Stimulated activated CD8-positive, alpha-beta memory T cell treated with anti-CD3 and anti-CD28 coated beads, Interleukin-15, amount 100 ng/mL, for 1 hour (primary cell): ENCODE measurements at places on chromosomes 6 and 20.

- DNase-seq: no peak
Measured at GRCh38 chr6:20838113-20838512, 303.9 kb downstream of the CDKAL1 start.

GRCh38 chr6:11459079-11459610 lies 78.4 kb upstream of the TMEM170B start:
- no peak for DNase-seq

- DNase-seq: no peak
Measured at GRCh38 chr20:19252451-19253120, 40.1 kb downstream of the SLC24A3 start.

GRCh38 chr20:32441638-32442037 lies 83.5 kb downstream of the ASXL1 start:
- DNase-seq: no peak

- DNase-seq: no peak
Measured at GRCh38 chr6:73702444-73702843, 6.4 kb downstream of the CD109 start.

GRCh38 chr20:37925265-37926165 lies 22.6 kb downstream of the VSTM2L start:
- no peak for DNase-seq

GRCh38 chr20:63501818-63502670 lies 3.2 kb upstream of the EEF1A2 start:
- DNase-seq: no peak

DNA sequence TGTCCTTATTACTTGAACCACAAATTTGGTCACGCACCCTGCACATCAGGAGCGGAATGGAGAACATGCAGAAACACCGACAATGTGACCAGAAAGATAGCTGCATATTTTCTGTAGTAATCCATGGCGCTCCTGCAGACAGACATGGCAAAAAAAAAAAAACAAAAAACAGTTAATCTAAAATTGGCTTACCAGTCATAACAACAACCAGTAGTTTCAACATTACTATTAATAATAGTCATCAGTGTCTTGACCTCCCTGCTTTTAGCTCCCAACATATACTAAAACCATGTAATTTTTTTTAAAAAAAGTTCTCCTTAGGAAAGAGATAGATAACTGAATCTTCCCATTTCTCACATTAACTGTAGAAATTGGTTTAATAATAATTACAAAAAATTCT lies 6.8 kb downstream of the CGA start:
- no peak for DNase-seq

- DNase-seq: no peak
Measured at GRCh38 chr6:548091-548490, 108.8 kb downstream of the HUS1B start.

DNA sequence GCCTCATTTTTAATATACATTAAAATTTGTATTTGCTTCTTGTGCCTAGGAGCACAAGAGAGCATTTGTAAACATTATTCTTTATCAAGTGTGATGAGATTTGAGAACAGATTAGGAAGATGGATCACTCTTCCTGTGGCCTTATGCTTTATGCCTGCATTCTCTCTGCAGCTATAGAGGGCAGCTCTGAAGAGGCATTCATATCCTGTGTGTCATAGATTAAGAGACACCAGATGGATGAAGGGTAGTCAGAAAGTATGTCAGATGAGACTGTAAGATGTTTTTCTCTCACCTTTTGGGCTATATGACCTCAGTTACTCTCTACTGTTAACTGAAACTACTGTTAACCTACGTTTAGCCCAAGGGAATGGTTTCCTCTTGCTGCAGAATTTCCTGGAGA lies 61.4 kb downstream of the DNAH8 start:
- DNase-seq: no peak

GRCh38 chr20:35006009-35006408 lies 50.3 kb downstream of the MYH7B start:
- no peak for DNase-seq

DNA sequence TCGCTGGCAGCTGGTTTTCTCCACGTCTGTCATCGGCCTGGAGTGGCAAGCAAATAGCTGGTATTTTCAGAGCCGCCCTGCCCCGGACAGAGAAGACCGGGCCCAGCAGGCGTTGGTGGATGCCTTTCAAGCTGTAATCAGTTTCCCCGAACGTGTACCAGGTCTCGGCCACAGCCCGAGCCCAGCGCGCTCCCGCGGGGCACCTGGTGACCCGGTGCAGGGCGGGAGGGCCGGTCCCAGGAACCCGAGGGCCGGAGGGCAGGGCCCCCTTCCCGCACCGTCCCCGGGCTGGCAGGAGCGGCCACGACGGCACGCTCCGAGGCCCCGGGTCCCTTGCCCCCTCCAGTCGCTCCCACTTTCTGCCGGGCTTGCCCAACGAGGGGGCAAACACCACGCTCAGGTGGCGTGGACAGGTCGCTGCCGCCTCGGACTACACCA lies 348 bp upstream of the PYGB start:
- DNase-seq: no peak

DNA sequence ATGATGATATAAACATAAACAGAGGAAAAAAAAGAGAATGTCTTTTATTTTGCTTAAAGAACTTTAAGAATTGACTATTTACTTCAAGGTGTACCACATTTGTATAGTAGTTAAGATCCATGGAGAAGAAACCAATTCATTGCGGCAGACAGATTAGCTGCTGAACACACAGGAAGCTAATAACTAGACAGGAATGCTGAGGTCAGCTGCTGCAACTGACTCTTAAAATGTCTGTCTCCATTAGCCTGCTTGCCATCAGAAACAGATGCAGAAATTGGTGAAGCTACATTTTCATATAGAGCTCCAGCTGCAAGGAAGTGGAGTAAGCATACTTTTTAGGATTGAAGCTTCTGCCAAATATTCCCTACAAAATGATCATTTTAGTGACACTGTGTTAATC lies 939.5 kb downstream of the EPHA7 start:
- DNase-seq: no peak

DNA sequence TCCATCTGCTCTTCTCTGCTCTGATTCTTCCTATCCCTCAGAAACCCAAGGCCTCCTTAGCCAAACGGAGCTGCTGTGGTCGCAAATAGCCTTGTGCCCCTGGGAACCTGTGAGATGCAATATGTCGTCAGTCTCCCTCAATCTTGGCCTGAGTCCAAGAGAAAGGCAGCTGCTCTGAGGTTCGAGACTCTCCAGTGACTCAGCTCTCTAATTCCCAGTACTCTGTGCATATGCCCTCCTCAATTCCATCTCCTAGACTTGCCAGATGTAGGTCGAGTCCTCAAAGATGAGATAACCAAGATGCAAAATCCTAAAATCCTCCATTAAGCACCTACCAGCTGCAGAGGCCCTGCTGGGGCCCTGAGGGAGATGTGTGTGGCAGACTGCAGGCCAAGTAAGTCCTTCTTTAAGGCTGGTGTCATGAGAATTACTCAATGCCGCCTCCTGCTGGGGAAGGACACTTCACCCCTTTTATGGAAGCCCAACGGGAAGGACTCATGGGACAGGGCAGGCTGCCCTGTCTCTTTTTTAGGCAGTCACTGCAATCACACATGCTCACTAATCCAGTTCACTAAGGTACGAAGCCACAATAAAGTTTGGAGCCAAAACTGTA lies 28.5 kb downstream of the C6orf15 start:
- no peak for DNase-seq

- DNase-seq: no peak
Measured at GRCh38 chr6:152078804-152079203, 271.3 kb downstream of the ESR1 start.

DNA sequence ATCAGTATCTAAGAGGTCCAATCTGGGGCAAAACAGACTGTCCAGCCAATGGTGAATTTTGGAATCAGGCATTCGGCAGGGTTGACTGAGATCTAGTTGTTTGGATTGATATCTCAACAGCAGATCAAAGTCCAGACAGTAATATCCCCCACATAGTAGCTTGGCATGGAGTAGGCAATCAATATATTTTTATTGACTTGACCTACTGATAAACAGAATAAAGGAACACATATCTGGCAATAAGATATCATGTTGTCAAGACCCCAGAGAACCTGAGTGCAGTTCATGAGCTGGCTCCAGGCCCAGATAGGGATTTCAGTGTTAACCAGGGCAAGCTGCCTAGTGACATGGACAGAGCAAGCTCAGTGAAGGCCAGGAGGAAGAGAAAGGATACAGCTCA lies 34.4 kb downstream of the TNFAIP3 start:
- DNase-seq: no peak

DNA sequence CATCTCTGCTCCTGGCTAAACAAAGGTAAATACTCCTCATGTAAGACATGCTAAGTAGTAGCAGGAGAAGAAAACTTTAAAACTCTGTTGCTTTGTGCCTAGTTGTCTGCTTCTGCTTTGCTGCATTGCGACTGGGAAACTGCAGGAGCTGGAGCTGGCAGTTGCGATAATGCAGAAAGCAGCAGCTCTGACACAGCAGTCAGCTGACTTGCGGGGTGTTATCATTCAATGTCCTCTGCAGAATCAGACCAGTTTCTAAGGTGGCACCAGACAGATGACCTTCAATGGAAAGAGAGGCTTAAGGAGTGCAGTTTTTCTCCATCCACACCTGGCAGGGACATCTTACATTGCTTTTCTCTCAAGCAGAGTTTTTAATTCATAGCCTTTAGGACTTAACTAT lies 69.9 kb upstream of the SOX4 start:
- DNase-seq: no peak

DNA sequence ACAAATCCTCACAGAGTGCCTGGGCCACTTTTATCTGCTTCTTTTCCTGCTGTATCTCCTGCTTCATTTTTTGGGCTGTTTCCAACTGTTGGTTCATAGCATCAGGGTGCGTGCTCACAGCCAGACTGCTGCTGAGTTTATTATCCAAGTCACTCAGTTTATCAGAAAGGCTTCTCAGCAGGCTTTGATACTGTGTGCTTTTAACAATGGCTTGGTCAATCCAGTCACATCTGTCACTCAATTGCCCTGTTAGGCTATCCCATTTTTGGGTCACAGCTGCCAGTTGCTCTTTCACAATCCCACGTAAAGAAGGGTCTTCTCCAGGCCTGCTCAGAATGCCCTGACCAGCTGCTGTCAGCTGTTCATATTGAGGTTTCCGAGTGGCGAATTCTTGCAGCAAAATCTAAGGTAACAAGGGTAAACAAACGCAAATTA lies 87.2 kb downstream of the DST start:
- no peak for DNase-seq

DNA sequence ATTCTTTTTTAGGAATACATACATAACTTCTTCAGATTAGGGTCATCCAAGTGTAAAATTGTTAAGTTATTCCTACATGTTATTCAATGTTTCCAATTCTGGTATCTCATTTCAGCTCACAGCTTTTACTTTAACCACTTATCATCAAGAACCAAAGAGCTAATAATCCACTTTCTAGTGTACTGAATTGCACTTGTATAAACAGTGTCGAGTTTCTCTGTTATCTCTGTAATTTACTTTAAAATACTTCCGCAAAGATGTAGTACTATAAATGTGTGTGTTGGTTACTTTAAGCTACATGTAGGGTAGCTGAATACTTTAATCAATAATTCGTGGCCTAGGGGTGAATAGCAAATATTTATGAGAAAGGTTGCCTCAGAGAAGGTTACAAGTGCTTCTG lies 8.8 kb upstream of the GJA1 start:
- no peak for DNase-seq

DNA sequence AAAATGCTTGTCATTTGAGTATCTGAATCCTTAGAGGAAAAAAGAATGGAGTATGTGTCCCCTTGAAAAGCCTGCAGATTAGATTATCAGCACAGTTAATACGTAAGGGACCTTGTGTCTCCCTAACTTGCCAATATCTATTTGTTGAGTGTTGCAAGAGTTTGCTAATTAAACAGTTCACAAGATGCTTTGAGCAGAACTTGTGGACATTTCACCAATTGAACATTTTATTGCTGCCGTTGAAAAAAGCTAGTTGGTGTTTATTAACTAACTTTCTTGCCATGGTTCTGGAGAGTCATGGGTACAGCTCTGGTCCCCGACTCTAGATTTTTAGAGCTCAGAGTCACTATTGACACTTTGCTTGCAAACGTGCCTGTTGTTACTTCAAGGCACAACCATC lies 30.6 kb upstream of the PRDM1 start:
- DNase-seq: no peak

DNA sequence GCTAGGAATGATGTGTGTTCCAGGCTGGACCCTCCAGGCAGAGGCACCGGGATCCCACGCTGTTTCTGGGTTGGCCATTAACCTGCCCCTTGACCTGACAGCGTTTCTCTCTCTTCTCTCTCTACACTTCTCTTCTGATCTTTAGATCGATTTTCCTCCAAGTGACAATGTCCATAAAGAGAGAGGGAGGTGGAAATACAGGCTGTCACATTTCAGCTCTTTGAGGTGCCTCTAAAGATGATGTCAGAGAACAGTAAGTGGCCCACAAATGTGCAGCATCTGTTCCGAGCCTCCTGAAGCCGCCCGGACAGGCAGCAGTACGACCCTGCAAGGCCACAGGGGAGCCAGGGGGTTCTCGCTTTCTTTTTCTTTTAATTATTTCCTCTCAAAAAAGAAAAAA lies 2.5 kb upstream of the SLCO4A1 start:
- no peak for DNase-seq

- no peak for DNase-seq
Measured at GRCh38 chr20:62346398-62347150, 20.5 kb downstream of the LAMA5 start.

DNA sequence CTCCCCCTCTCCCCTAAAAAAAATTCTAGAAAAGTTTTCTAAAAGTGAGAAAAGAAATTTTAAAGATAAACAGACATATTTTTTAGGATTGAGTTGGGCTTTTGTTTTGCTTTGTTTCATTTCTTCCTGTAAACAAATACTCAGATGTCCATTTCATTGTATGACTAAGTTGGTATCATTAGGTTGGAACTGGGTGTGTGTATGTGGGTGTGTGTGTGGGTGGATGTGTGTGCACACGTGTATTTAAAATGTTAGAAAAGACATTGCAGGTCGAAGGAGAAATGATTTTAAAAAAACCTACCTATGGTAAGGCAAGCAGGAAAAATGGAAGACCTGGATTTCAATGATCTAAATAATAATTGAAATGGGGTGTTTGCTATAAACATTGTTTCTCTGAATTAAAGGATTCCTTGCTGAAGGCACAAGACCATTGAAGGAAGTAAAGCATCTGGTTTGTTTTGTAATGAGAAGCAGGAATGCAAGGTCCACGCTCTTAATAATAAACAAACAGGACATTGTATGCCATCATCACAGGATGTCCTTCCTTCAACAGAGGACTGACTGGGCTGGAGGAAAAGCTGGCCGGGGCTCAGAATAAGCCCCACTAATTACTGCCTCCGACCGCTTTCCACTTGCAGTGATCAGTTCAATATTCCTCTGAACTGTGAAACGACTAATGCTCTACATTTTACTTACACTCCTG lies 996 bp upstream of the PRDM1 start:
- DNase-seq: no peak

DNA sequence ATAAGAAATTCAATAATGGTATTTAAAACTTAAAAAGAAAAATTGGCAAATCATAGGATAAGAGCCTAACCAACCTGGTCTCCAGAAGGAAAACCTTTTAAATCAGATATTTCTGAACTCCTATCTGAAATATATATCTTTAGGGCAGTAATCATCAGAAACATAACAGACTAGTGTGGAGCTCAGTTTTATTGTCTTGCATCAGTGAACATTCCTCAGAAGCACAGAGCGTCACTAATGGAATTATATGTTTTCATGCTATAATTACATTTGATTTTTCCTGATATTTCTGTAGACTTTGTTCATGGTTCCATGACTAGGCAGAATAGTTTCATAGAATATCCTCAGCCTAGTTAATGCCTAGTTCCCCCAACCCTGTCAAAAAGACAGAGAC lies 262.2 kb downstream of the EYA4 start:
- no peak for DNase-seq

- DNase-seq: no peak
Measured at GRCh38 chr6:164792666-164793065, 516.7 kb downstream of the C6orf118 start.

GRCh38 chr6:142292166-142292924 lies 9.5 kb upstream of the ADGRG6 start:
- DNase-seq: no peak
